ENCODE measurements at places on chromosomes 5 and 9.

- DNase-seq = no peak
Measured at GRCh38 chr9:720239-720881, 121.1 kb upstream of the DMRT1 start.

DNA sequence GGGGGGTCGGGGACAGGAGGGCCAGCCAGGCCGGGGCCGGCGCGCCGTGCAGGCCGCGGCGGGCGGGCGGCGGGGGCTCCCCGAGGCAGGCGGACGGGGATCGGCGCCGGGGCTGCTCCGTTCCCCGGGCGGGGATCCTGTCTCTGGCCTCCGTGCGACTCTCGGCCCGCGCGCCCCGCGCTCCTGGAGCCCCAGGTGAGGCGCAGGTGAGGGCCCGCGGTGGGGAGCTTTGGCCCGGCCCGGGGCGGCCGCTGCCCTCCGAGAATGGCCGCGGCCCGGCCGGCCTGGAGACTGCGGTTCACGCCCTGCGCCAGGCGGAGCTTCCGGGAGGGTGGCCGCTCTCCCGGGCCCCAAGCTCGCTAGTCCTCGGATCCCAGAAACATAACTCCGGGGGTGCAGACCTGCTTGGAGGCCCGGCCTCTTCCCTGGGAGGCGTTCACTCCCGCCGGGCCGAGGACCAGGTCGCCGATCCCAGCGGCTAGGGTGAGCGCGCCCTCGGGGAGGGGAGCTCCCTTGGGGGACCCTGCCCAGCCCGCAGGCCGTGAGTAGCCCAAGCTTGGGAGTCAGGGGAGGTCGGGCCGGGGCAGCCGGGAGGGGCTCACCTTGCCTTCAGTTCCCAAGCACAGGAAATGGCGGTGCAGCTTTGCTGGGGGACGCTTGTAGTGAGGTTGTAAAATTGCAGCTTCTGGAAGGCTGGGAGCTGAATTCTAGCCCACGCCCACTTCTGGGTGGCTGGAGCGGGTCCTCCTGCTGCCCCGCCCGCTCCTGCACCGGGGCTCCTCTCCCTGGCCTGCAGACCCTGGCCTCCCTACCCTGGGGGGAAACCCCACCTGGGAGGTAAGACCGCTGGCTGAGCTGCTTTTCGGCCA lies 723 bp downstream of the PPP1R26 start:
- peak; percentile 32 for DNase-seq

GRCh38 chr9:113919871-113920270 lies 43.8 kb downstream of the ZNF618 start:
- no peak for DNase-seq

- DNase-seq = peak; percentile 13
Measured at GRCh38 chr9:17135295-17136160, 688 bp downstream of the CNTLN start.

DNA sequence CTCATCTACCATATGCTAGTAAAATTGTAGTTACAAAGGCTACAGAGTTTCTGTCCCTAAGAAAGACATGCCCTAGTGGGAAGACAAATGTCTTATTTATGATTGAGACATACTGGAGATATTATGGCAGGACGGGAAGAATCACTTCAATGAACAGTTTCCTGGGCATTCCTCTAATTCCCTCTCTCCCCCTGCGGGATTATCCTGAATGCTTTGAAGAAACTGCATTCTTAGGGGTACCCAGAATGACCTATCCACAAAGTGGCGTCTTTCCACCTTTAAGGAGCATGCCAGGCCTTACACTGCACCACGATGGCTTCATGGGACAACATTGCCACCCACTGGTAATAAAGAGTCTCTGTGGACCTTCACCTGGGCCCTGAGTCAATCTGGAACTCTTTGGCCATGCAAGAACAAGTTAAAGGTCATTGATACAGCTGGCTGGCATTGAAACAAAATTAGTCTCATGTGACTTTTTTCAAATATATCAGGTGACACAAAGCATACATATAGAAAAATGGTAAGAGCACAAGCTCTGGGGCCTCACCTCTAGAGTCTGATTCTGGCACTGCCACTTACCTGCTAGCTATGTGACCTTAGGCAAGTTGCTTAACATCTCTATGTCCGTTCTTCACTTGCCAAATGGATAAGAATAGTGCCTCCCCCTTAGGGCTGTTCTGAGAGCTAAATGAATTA lies 32.0 kb downstream of the ANKRD55 start:
- peak; percentile 69 for DNase-seq

DNA sequence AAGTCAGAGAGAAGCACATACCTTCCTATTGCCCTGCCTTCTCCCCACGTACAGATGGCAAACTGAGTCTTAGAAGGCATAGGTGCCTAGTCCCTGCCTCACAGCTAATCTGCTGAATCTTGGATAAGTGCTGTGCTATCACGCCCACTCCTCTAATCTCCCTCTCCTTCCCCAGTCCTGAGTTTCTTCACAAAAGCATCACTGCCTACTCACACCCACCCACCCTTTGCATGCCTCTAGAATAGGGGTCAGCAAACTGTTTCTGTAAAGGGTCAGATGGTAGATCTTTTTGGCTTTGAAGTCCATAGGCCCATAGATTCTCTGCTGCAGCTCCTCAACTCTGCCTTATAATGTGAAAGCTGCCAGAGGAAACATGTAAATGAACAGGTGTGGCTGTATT lies 23.2 kb upstream of the JADE2 start:
- DNase-seq = no peak

DNA sequence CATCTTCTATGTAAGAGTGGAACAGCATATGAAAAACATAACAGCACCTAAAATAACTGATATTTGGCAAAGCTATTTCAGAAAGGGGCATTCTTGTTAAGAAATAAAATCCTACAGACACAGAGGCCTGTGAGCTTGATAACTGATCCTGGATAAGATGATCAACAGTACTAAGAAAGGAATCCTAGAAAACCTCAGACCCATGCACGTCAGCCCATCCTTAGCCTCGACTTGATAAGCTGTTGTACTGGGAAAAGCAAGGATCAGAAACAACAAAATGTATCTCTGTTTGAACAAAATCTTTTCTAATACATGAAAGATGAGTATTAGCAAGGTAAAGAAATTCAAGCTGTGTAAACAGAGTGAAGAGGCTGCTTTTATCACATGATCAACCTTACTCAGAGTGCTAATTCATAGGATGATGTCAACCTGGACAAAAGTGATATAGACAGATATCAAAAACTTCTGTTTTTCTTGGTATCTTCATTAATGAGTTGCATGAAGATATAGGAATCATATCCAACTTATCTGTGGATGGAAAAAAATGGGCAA lies 15.2 kb downstream of the LIFR start:
- DNase-seq = no peak

GRCh38 chr9:72909428-72909827 lies 43.4 kb downstream of the ALDH1A1 start:
- no peak for DNase-seq

DNA sequence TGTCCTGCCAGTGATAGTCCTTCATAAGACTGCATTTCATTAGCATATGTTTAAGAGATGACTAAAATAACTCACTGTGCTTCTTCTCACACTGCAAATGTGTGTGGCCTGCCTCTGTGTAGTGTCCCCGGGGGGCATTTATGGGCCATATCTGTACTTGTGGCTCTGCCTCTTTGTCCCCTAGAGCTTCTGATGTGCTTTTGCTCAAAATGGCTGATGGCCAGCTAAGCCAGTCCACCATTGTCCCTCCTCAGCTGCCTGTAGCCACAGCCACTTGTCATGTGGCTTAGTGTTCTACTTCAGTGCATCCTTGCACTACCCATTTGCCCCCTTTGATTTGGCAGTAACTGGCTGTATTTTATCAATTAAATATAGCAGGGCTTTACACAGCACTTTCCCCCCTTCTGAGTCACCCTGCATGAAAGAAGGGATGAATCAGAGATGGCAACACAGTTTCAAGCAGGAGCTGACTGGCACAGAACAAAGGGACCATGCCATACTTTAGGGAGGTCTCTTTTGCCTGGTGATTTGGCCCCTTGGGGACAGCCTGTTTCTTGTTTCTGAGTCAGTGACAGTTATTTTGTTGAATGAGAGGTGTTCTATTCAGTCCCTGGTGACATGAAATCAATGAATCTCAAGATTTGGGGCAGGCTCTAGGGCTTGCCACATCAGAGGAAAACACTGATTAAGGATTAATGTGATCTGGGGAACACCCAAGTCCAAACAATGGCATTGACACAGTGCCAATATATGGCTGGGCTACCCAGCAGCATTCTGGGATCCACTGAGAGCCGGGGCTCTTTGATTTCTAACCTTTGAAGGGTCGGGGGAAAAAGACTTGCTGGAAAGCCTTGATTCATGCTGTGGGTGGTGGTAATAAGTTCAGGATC lies 245.5 kb downstream of the SMARCA2 start:
- no peak for DNase-seq

- no peak for DNase-seq
Measured at GRCh38 chr9:97470076-97470475, 31.4 kb upstream of the TMOD1 start.

GRCh38 chr9:133351908-133352634 lies 4.1 kb downstream of the RPL7A start:
- peak; percentile 19 for DNase-seq

GRCh38 chr5:172533058-172533398 lies 78.7 kb upstream of the SH3PXD2B start:
- no peak for DNase-seq
